ENCODE measurements at places on chromosomes 11 and 22.

DNA sequence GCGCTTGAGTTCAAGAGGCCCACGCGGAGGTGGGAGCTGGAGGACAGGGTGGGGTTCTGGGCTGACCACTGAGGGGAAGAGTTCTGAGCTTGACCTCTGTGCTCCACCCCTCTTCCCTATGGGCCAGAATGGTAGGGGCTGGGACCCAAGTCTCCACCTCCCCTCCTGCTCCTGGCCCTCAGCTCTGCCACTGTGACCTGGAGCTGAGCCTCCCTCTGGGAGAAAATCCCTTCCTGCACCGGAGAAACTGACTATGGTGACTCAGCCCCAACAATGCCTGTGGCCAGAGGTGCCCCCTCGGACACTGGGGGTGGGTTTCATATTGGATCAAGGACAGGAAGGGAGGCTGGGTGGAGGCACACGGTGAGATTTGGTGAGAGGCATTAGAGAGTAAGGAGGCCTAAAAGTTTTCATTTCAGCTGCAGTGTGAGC, 23.0 kb downstream of the RELT start:
- no peak for DNase-seq

DNA sequence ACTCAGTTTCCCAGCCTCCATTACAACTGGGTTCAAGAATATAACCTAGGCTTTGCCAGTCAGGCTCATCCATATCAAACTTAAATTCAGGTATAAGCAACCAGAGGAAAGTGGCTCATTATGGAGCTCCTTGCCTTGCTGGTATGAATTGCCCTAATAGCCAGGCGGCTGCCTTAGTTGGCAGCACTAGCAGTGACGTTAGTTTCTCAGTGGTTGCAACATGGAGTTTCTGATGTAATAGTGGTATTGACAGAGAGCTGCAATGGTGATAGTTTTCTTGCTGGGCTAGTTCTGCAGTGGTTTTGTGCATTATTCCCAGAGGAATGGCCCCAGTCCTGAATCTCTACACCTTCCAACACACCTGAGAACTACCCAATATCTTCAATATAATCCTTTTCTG, 3.8 kb upstream of the TMEM123 start:
- DNase-seq, result no peak

DNA sequence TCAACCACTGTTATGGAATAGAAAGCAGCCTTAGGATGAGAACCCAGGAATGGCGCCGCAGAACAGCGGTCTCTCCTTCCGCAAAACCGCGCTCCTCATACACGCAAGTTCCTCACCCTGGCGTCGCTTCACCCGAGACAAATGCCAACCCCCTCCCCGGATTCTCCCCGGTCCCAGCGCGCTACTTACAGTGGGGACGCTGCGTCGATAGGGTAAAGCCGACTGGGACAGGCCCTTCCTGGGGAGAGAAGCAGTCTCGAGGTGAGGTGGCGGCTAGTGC, 287 bp downstream of the RPS13 start:
- no peak for DNase-seq

DNA sequence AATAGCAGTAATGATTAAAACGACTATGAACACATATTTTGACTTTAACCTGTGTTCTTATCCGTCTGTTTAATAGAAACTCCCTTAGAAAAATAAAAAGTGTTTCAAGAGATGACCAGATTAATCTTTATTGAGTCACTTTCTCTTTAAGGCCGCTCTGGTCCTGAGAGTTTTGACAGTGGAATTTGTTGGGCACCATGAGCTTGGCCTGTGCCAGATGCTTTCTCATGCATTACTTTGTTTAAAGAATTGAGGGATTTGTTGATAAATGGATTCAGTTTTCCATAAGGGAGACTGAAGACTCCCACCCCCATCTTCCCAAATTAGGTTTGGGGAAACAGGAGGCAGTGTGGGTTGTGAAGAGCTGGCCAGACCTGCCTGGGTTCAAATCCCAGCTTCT, 53.2 kb upstream of the ALX4 start:
- DNase-seq, result no peak

GRCh38 chr22:49633010-49633324, 194.7 kb downstream of the BRD1 start:
- no peak for DNase-seq

DNA sequence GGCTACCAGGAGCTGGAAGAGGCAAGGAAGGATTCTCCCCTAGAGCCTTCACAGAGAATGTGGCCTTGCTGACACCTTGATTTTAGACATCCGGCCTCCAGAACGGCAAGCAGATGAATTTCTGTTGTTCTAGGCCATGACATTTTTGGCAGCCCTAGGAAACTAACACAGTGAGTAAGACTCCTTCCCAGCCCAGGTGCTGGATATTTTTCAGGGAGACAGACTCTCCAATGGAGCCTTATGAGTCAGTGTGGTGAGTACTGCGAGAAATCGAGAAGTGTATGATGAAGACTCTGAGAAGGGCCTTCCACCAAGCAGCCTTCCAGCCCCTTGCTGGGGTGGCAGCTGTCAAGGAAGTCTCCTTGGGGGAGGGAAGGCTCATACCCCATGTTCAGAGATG, 114.4 kb downstream of the OSBP2 start:
- no peak for DNase-seq

GRCh38 chr11:111469200-111469599, 43.0 kb downstream of the BTG4 start:
- DNase-seq, result no peak

GRCh38 chr11:125952559-125952958, 6.7 kb downstream of the VSIG10L2 start:
- DNase-seq, result no peak

GRCh38 chr11:9143721-9144120, 52.3 kb upstream of the SCUBE2 start:
- DNase-seq, result no peak

GRCh38 chr11:92152245-92152644, 72.4 kb upstream of the FAT3 start:
- DNase-seq, result no peak

- DNase-seq, result no peak
Observed at GRCh38 chr11:28223577-28223976, 115.4 kb downstream of the METTL15 start.

- no peak for DNase-seq
Observed at GRCh38 chr11:60905551-60906113, 753 bp downstream of the PRPF19 start.

DNA sequence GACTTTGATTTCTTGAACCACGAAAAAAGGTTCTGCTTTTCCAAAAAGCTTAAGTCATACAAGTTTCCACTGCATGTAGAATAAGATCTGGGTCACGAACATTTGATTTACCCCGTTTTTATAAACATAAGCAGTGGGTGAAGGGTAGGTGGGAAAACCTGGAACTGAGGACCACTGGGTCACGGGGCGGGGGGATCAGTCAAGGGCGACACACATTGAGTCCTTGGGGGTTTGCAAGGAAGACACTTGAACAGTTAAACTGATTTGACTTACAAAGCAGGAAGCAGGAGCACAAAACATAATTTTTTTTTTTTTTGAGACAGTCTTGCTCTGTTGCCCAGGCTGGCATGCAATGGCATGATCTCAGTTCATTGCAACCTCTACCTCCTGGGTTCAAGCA, 10.9 kb downstream of the FADS3 start:
- no peak for DNase-seq

GRCh38 chr22:38205261-38206128, 3.7 kb downstream of the MAFF start:
- DNase-seq, result no peak

GRCh38 chr11:124763156-124763947, 1.3 kb upstream of the ESAM start:
- DNase-seq, result no peak

GRCh38 chr22:44351685-44352377, 39.1 kb upstream of the SHISAL1 start:
- no peak for DNase-seq

- DNase-seq, result no peak
Observed at GRCh38 chr11:71472941-71473792, 20.2 kb downstream of the NADSYN1 start.

DNA sequence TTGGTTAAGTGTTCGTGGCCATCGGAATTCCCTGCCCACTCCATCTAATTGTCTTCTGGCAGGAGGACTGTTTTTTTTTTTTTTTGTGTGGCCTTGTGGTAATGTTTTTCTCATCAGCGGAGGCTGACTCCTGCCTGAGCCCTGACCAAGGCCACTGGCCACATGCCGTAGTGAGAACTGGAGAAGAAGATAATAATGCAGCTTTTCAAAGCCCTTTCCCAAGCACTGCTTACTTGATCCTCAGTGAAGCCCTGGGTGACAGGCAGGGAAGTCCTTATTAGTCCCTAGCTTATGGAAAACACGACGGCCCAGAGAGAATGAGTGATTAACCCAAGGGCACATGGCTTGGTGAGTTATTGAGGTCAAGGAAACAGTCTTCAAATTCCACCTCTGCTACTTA, 71.2 kb downstream of the ADM start:
- DNase-seq, result no peak

GRCh38 chr11:1157341-1157644, 460 bp upstream of the MUC5AC start:
- DNase-seq, result no peak

- DNase-seq, result no peak
Observed at GRCh38 chr11:73914284-73914683, 36.5 kb upstream of the DNAJB13 start.

DNA sequence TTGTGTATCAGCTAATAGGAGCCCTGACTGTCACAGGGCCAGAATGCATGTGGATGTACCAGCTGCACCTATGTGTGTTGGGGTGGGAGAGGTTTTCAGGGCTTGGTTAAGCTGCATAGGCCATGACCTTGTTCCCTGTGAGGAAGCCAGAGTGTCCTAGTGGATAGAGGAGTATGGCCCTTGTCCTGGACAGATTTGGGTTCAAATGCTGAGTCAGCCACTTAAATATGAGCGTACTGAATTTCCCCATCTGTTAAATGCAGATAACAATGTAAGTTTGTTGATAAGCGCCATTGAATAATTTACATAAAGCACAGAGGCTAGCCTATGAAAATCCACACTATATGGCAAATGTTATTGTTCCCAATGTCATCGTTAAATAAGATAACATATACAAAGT, 74.4 kb downstream of the PANX1 start:
- DNase-seq, result no peak

DNA sequence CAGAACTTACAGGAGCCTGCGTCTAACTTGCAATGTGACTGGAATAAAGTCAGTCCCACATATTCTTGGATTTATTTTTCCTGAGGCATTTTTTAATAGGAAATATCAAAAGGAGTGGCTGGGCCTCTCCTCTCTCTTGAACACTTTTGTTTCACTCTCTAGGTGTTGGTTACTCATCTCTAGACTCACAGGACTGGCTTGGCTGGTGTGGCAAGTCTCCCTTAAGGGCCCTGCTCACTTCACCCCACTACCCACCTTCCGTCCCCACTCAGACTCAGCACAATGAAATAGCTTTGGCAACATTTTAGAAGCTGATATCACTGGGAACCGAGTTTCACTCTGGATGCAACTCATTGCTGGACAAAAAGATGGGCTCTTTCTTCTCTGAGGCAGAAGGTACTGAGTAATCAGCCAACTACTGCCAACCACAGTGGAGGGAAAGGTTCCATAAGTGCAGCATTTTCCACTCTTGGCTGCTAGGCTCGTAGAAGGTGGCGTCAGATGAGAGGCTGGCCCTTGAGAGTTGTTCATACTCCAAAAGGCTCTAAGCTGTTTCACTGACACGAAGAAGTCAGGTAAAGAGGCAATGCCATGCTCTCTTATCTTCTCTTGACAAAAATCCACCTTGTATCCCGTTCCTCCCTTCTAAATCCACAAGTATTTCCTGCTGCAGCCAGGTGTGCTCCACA, 390.6 kb downstream of the SOX6 start:
- DNase-seq, result no peak

DNA sequence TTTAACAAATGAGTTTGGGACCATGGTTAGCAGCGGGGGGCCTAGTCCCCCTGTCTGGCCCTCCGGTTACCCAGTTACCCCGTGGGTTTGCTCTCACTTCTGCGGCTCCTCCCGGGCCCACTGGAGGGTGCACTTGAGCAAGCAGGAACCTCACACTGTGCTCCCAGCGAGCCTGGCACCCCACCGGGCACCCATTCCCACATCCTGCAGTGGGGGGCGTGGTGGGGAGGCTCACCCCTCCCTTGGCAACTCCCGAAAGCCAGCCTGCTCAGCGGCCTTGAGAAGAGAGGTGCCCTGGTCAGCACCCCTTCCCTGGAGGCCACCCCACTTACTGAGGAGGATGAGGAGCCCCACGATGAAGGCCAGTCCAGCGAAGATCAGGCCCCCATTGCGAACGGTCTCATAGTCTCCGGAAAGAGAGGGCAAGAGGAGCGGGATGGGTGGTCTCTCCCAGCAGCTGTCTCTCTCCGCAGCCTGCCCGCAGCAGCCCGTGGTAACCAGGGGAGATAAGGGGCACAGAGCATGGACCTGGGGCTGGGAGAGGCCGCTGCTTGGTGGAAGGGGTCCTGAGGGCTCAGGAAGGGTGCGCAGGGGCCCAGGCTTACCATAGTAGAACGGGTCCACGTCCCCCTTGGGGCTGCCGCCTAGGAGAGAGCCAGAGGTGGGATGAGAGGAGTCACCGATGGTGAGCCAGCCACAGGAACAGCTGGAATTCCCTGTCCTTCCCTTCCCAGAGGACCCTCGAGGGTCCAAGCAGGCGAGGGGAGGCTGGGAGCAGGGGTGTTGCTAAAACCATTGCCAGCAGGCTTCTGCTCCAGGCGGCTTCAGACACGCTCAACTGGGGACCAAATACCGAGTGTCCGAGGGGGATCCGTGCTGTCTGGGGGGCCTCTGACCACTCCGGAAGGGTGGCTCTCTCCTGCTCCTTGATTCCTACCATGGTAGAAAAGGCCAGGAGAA, 2.2 kb downstream of the FXYD2 start:
- DNase-seq, result no peak

GRCh38 chr11:73388265-73389133, 12.3 kb downstream of the RELT start:
- DNase-seq, result no peak

- no peak for DNase-seq
Observed at GRCh38 chr11:110345743-110346142, 49.3 kb upstream of the RDX start.

DNA sequence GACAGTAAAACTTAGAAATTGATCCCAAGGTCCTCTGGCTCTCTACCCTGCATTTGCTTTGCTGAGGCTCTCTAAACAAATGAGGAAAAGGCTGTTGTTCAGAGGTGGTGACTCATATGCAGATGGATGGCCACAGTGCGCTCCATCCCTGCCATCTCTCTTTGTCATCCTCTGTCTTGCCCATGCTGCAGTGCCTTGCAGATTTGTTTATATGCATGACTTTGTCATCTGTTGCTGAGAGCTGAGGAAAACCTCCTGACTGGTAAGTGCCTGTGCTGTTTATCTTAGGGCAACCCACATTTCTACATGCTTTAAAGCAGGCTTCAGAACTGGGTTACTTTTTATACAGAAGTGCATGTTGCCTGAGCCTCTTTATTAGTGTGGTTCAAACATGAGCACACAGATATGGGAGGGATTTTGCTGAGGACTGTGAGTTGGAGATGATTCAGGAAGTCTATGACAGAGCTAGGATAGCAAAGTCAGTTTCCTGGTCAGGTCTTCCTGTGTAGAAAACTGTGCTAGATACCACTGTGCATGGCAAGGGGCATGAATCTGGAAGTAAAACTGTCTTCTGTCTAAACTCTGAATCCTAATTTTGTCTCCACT, 57.4 kb downstream of the JAM3 start:
- DNase-seq, result no peak

- no peak for DNase-seq
Observed at GRCh38 chr11:35138606-35138942, 397 bp upstream of the CD44 start.

- no peak for DNase-seq
Observed at GRCh38 chr22:48426466-48427380, 1401.0 kb downstream of the BRD1 start.

Data from GM12892 (cell line).